ENCODE measurements at places on chromosomes 5 and 9.

GRCh38 chr5:38554403-38554802 is 2.0 kb downstream of the LIFR start:
- DNase-seq, result no peak

DNA sequence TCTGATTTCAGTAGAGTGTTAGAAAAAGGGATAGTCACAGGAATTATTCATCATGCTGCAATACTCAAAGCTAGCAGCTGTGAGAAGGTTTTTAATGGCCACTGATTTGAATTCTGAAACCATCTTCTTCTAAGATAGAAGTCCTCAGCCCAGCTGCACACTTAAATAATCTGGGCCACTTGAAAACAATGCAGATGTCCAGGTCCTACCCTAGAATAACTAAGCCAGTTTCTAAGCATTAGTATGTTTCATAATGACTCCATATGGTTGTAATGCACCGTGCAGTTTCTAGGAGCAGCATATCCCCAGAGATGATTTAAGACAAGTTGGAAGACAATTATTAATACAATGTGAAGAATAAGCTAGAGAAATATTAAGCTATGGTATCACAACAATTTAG is 159.9 kb upstream of the FBXL17 start:
- DNase-seq, result no peak

GRCh38 chr9:15369238-15369637 is 53.4 kb upstream of the SNAPC3 start:
- no peak for DNase-seq

- DNase-seq, result no peak
Observed at GRCh38 chr9:110153431-110153830, 54.5 kb downstream of the C9orf152 start.

DNA sequence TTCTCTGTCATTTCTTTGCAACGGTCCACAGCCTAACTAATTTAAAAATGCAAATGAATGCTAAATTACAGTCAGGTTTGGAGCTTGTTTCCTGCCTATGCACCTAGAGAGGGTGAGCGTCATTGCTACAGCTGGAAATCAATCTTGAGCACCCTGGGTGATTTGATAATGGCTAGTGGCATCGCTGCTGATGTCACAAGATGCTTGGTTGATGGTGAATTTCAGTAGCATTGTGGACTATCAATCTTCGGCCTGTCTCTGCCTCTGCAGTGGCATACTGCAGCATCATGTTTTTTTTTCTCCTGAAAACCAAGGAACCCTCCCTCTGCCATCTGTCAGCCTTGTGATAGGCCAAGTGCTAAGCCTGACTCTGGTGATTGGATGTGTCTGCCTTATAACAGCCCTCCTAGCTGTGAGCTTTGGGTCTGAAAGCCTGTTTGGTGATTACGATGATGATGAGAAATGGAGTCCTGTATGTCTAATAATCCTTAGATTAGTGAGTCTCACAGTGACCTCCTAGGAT is 75.3 kb downstream of the NMUR2 start:
- no peak for DNase-seq

GRCh38 chr9:133584559-133585476 is 24.4 kb downstream of the FAM163B start:
- no peak for DNase-seq

DNA sequence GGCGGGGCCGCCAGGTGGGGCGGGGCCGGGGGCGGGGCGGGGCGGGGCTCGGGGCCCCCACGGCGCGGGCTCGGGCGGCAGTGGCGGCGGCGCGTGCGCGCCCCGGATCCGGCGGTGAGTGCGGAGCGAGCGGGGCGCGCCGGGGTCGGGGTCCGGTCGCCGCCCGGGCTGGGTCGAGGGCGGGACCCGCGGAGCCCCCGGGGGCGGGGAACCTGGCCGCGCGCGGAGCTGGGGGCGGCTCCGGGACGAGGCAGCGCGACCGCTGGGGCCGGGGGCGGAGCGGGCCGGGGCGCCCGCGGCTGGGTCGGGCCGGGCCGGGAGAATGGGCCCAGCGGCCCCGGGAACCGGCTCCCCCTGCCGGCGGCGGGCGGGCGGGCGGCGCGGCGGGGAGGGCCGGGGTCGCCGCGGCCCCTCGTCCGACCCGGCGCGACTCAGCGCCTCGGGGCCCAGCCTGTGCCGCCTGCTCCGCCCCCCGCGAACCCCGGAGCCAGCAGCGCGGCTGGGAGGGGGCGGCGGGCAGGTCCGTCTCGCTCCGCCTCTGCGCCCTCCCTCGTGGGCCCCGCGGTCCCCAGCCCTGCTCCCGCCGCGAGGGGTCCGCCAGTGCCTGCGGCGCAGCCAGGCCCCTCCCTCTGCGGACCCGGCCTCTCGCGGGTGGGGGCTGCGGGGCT is 3.1 kb downstream of the EGFL7 start:
- no peak for DNase-seq

GRCh38 chr9:3296536-3296935 is 229.3 kb downstream of the RFX3 start:
- no peak for DNase-seq

DNA sequence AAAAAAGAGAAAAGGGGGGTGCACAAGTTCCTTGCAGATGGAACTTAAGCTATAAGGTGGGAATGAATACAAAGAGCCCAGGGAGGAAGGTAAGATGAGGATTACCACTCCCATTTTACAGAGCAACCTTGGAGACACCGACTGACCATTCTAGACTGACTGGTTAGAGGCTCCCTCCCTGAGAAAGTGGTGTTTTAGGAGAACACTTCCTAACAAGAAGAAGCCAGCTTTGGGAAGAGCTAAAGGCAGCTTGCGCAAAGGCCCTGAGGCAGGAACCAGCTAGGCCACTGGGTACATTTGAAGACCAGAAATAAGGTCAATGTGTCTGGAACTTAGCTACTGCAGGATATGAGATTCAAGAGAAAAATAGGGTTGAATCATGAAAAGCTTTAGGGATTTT is 38.6 kb downstream of the SPARC start:
- DNase-seq, result no peak

Measured in GOT3 (cell line).